Lung (tissue), 17 donors: ENCODE measurements at places on chromosomes 2 and 18. TPM values are rescaled to one million over a fixed set of nuclear protein-coding genes. Genes with fewer than 3 reads are reported as not detected.

Gene TNP1
- total RNA-seq = not detected

Gene ARHGAP15
- 13.0 TPM for total RNA-seq

Gene ATP6V1C2
- total RNA-seq = 2.5 TPM

Gene BOLL
- total RNA-seq = not detected

Gene CIB4
- not detected for total RNA-seq

Gene GLI2
- total RNA-seq = 5.8 TPM

Gene UCN
- total RNA-seq = 2.0 TPM

Gene TSPYL6
- 0.20 TPM for total RNA-seq

Gene EPG5
- 64.5 TPM for total RNA-seq

Gene DLX1
- not detected for total RNA-seq

Gene KCNG2
- total RNA-seq = 0.80 TPM

Gene MYO7B
- total RNA-seq = 4.7 TPM

Gene KCNJ13
- not detected for total RNA-seq

Gene TM4SF20
- total RNA-seq = not detected

Gene TUBA3E
- not detected for total RNA-seq

Gene ZSWIM2
- not detected for total RNA-seq

Gene TMEM169
- 0.63 TPM for total RNA-seq
